Mesenchymal stem cell (in vitro differentiated cells and primary cell): ENCODE measurements at places on chromosomes 7 and 10.
A peak's percentile ranks its signal among the peaks of the same experiment; 100 is the strongest.

DNA sequence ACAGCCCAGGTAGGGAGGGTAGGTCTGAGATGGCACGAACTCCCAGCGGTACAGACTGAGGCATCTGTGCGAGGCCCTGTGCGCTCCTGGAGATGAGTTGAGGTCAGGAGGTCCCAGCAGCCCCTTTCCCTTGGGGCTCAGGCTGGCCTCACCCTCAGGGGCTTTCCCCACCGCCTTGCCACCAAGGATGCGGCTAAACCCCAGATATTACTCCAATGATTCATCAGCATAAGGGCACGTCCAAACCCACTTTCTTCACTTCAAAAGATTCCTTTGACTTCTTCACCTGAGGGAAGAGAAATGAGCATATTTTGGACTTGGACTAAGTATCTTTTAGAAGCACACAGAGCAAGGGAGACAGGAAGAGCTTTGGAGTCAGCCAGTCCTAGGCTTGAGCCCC, 20.3 kb downstream of the UROS start:
- no peak for DNase-seq

DNA sequence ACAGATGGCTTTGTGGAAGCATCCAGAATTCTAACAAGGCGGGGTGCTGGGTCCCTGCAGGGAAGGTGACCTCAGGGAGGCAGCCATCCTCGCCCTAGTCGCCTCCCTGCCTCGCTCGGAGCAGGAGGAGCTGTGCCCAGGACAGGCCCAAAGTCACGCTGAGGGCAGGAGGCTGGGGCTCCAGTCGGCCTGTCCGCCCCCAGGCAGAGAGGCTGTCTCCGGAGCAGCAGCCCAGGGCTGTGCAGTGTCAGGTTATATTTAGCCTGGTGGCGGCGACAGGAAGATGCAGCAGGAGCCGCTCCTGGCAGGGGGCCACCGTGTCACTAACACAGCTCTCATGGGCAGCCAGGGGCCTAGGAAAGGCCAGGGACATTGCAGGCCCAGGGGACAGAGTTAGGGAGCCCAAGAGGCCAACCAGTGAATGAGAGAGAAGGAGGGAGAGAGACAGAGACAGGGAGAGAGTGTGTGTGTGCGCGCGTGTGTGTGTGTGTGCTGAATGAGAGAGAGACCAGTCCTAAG, 13.5 kb downstream of the KCNH2 start:
- peak; percentile 55 for DNase-seq

GRCh38 chr7:14457568-14458453, 444.7 kb downstream of the DGKB start:
- peak; percentile 77 for DNase-seq

GRCh38 chr7:148327379-148327778, 263.2 kb upstream of the C7orf33 start:
- peak; percentile 31 for DNase-seq

GRCh38 chr10:80196270-80196949, 8.9 kb downstream of the ANXA11 start:
- DNase-seq, result no peak

DNA sequence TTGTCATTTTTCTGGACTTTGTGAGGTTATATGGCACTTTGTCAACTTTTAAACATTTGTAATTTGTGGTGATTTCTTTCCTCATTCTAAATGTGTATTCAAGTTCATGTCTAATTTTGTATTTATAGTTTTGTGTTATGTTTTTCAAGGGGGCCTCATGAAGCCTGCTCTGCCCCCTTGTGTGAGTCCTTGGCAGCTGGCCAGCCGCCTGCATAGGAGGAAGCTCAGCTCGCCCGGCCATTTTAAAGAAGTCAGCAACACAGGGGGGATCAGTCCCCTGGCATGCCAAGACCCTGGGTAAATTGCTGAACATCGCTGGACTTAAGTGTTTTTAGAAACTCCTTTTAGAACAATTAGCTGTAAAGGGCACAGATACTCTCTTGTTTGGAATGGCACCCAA, 123.0 kb downstream of the ANLN start:
- no peak for DNase-seq

DNA sequence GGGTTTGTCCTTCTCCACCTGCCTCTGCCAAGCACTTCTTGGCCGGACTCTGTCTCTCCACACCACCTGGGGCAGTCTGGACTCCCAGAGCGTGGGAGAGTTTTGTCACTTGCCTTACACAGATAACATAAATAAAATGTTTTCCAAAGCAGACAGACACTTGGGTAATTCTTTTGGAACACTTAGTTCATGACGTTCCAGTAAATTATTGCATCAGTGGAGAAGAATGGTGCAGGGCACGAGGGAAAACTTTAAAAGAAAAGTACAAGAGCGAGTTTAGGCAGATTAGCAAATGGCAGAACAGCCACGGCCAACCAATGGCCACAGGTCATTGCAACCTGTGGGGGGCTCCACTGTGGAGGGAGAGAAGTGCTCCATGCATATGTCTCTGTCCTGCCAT, 170.6 kb upstream of the GRB10 start:
- DNase-seq, result peak; percentile 35

DNA sequence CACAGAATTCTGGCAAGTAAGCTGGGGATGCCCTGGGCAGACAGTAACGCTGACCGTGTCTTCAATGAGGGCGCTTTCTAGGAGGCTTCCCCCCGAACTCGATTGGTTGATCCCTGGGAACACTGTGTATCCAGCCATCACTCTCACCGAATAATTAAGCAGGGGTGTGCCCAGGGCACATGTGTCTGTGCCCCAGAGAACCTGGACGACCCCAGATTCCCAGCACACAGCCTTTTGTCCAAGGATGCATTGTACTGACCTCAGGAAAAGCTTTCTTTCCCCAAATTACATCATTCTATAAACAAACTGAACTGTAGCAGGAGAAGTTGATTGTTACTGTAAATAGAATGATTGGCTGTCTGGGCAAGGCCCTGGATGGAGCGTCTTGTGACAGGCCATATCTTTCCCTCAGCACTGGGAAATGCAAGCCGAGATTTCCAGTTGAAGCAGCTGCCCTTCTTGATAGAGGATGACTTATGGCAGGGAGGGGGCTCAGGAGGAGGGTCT, 6.6 kb upstream of the DEPP1 start:
- DNase-seq, result peak; percentile 72

DNA sequence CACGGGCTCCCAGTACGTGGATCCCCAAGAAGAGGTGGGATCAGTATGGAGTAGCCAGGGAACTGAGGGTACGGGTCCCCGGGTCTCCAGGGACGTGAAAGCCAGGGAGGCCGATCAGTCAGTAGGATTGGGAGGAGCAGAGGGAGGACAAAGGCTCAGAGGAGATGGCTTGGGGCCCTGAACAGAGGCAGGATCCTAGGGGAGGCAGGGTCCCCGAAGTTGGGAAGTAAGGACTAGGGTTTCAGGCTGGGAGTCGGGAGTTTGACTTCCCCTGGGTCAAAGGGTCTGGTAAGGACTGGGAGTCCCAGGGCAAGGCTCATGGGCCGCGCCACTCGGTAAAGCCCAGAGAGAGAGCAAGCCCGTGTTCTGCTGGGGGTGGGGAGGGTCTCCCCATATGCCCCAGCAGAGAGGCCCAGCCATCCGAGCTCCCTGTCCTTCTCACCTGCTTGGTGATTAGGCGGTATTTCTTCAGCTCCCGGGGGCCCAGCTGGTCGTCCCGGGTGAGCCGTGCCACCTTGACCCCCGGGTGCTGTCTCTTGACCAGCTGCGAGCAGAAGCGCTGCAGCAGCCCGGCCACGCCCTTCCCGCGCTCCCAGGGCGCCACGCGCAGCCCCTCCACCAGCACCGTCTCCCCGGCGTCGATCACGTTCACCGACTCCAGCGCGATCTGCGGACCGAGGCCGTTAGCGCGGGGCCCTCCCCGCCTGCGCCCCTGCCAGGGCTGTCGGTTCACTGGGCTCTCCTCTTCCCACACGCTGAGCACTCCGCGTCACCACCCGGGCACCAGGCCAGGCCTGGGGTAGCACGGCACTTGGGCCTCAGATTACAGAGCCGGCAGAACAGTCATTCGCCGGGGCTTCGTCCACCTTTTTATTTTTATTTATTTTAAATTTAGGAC, 7.0 kb downstream of the NAT16 start:
- peak; percentile 57 for DNase-seq

DNA sequence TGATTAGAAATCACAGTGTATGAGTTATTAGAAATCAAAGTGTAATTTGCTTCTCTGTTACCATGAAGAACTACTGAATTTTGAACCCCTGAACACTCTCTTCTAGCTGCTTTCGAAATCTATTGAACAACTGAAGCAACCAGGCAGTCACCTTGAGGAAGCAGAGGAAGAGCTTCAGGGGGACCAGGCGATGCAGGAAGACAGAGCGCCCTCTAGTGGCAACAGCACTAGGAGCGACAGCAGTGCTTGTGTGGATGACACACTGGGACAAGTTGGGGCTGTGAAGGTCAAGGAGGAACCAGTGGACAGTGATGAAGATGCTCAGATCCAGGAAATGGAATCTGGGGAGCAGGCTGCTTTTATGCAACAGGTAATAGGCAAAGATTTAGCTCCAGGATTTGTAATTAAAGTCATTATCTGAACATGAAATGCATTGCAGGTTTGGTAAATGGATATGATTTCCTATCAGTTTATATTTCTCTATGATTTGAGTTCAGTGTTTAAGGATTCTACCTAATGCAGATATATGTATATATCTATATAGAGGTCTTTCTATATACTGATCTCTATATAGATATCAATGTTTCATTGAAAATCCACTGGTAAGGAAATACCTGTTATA, 170.7 kb downstream of the HDAC9 start:
- peak; percentile 78 for DNase-seq

- DNase-seq, result no peak
These were observed 27.0 kb downstream of the ANXA8 start for GRCh38 chr10:47456794-47457527.

GRCh38 chr10:32388258-32389027, 41.5 kb upstream of the EPC1 start:
- DNase-seq, result no peak

- DNase-seq, result no peak
These were observed 16.0 kb downstream of the CREB3L2 start for GRCh38 chr7:137985897-137986251.

- DNase-seq, result no peak
These were observed 717.8 kb downstream of the SORCS3 start for GRCh38 chr10:105358911-105359310.

DNA sequence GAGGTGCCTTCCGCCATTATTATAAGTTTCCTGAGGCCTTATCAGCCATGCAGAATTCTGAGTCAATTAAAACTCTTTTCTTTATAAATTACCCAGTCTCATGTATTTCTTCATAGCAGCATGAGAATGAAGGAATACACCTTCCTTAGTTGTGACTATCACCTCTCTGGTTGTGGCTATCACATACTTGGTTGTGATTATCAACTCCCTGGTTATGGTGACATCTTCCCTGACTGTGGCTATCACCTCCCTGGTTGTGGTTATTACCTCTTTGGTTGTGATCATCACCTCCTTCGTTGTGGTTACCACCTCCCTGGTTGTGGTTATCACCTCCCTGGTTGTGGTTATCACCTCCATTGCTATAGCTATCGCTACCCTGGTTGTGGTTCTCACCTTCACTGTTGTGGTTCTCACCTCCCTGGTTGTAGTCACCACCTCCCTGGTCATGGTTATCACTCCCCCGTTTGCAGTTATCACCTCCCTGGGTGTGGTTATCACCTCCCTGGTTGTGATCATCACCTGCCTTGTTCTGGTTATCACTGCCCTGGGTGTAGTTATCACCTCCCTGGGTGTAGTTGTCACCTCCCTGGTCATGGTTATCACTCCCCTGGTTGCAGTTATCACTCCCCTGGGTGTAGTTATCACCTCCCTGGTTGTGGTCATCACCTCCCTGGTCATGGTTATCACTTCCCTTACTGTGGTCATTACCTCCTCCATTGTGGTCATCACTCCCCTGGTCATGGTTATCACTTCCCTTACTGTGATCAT, 105.9 kb downstream of the GPR26 start:
- DNase-seq, result no peak

GRCh38 chr7:47681249-47681810, 99.4 kb upstream of the TNS3 start:
- DNase-seq, result no peak

DNA sequence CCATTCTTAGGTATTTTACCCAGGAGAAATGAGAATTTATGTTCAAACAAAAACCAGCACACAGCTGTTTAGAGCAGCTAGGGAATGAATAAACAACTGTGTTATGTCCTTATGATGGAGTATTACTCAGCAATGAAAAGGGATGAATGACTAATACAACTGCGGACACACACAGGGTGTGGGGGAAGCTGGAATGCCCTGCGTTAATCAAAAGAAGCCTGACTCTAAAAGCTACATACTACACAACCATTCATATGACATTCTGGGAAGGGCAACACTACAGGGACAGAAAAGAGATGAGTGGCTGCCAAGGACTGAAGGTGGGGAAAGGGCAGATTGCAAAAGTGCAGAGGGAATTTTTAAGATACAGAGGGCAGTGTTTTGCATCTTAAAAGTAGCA, 64.0 kb downstream of the DLG5 start:
- DNase-seq, result peak; percentile 58

GRCh38 chr7:91988213-91988612, 47.6 kb downstream of the AKAP9 start:
- no peak for DNase-seq

GRCh38 chr7:87810726-87811125, 65.4 kb downstream of the SLC25A40 start:
- DNase-seq, result no peak

GRCh38 chr10:114077347-114077746, 33.7 kb downstream of the ADRB1 start:
- no peak for DNase-seq

DNA sequence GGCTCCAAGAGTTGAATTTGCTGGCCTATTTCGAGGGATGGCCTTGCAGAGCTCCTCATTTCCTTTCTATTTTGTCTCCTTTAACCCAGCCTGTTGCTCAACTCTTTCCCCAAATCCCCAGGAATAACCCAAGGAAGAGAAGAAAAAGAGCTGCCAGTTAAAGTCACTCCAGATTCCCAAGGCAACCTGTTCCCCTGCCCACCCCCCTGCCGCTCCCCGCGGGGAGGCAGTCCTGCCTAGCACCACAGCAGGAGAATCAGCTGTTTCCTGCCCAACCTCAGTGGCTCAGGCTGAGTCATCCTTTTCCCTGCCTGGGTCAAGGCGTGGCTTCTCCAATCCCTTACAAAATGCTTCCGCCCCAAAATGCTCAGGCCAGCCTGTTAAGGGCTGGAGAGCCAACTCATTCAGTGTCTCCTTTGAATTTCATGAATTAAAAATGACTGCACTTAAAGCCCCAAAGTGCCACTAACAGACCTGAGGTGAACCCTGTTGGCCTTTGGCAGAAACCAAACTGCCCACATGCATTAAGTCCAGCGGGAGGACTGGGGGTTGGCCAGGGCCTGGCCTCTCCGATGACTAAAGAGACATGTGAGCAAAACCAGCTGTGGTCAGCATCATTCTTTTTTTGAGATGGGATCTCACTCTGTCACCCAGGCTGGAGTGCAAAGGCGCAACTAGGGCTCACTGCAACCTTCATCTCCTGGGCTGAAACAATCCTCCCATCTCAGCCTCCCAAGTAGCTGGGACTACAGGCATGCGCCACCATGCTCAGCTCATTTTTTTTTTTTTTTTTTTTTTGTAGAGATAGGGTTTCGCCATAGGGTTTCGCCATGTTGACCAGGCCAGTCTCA, 83.2 kb upstream of the KIF5B start:
- peak; percentile 95 for DNase-seq

- DNase-seq, result peak; percentile 58
These were observed 538.5 kb downstream of the SUGCT start for GRCh38 chr7:40673285-40673684.

GRCh38 chr7:124943472-124943871, 13.8 kb upstream of the POT1 start:
- no peak for DNase-seq

GRCh38 chr7:33701189-33701740, 204.1 kb upstream of the BMPER start:
- DNase-seq, result no peak

GRCh38 chr7:37194943-37195342, 253.7 kb downstream of the ELMO1 start:
- DNase-seq, result no peak
